Left colon (tissue), 2 donors: ENCODE measurements at places on chromosomes 7 and 10.

DNA sequence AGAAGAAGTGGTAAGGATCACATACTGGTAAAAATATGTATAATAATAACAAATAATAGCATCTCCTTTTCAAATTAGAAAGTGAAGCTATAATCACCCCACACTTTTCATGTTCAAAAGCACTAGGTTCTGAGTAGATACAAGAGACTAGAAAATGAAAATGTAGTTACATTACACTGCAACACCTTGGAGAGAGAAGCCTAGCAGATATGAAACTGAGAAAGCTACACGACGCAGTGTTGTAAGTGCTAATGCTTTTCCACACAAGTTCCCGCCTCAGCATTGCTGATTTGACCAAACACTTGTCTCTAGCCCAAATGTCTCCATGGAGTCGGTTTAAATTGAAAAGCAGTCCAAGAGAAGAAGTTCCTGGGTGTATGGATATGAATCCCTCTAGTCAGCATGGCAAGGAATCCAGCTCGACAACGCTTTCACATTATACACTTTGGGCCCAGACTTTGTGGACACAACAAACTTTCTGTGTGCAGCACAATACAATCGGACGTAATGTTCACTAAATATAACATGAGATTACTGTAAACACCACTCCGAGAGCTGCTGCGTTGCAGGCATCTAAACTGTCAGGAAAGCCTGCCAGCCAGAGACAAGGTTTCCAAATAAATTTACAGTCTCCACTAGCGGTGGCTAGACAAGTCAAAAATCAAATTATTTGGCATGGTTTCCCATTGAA, 1.7 kb downstream of the PDE1C start:
- no peak for DNase-seq

- DNase-seq, result no peak
Measured at GRCh38 chr7:146314962-146315361, 198.4 kb downstream of the CNTNAP2 start.

GRCh38 chr10:3036155-3037021, 31.0 kb upstream of the PFKP start:
- no peak for DNase-seq

DNA sequence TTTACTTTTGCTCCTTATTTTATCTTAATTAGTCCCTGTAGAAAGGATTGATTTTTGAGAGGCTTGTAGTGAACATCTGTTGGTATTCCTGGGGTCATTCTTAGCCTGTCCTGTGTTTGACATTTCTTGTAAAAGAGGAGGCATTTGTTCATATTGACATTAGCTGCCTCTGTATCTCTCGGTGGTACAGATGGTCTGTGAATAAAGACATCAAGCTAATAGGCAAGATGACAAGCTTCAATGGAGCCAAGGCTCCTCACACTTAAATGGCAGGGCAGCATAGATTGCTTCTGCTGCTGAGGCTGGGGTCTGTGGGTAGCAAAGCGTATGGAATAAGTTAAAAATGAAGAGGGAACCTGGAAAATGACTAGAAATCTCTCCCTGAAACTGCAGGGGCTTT, 687.6 kb downstream of the LRMDA start:
- DNase-seq, result no peak

GRCh38 chr7:825386-825785, 6.9 kb upstream of the SUN1 start:
- no peak for DNase-seq

DNA sequence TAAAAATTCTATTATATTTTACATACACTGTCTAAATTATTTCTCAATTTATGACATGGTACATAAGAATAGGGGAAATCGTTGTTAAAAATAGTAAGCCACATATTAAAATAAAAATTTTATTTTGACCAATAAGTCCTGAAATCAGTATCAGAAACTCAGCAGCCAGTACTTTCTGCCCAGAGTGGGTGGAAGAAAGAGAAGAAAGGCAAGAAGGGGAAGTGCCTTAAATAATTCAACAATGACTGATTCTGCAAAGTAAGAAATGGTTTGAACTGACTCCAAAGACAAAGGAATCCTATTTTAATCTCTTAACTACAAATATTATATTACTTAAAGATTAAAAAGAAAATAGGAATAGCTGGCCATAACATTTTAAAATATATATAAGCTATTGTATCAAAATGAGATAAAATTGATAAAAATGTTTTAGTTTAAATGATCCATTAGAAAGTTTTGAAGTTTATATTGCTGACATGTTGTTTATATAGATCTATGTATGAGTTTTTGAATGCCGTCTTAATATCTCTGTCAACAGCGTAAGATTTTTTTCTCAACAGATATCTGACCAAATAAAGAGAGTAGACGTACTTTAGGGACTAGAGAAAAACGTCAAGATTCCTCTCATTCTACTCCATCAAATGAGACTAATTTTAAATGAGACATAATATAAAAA, 30.2 kb upstream of the NRCAM start:
- no peak for DNase-seq

DNA sequence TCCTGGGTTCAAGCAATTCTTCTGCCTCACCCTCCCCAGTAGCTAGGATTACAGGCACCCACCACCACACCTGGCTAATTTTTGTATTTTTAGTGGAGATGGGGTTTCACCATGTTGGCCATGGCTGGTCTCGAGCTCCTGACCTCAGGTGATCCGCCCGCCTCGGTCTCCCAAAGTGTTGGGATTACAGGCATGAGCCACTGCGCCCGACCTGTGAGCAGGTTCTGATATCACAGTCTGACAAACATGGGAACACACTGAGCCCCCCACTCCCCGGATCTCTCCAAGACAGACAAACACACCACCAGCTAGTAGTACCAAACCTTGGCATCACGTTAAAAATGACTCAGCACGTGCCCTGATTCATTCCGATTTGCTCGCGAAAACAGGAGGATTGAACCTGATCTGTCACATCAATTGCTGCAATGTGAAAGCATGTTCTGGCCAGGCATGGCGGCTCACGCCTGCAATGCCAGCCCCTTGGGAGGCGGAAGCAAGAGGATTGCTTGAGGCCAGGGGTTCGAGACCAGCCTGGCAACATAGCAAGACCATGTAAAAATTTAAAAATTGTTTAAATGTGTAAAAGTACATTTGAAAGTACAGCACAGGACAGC, 106.5 kb downstream of the SMURF1 start:
- no peak for DNase-seq

- DNase-seq, result peak; percentile 62
Measured at GRCh38 chr10:73865459-73866442, 8.6 kb downstream of the CAMK2G start.

DNA sequence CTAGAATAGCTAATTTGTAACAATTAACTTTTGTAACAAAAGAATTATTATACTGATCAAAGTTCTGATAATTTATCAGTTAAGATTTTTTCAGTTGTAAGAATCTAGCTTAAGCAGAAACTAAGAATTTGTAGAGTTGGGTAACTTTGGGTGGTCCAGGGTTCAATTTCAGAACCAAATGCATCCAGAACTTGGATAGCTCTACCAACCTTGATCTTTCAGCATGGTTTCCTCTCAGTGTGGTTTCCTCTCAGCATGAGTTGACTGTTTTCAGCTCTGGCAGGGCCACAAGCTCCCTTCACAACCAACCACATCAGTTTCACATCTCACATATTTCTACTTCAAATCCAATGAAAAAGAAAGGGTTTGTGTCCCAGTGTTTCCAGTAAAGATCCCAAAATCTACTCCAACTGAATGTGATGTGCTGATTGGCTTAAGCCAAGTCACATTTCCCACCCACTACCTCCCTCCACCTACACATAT, 3.3 kb upstream of the FAS start:
- no peak for DNase-seq

DNA sequence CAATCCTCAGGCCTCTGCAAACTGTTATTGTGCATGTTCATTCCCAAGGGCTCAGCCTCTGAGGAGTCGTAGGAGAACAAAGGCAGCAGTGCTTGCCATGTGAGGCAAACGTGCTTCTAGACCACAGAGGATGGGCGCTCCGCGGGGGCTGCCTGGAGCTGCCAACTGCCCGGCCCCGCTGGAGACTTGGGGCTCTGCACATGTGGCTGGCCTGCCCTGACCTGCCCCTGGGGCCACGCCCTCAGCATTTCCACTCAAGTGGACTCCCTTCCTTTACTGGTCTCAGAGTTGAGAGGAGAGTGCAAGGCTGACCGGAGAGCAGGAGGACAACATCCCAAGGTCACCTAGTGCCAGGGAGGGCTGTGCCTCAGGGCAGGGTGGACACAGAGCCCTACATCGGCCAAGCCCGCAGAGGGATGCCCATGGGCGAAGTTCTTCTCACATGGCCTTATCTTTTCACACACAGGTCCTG, 222.3 kb upstream of the ZNF32 start:
- no peak for DNase-seq

DNA sequence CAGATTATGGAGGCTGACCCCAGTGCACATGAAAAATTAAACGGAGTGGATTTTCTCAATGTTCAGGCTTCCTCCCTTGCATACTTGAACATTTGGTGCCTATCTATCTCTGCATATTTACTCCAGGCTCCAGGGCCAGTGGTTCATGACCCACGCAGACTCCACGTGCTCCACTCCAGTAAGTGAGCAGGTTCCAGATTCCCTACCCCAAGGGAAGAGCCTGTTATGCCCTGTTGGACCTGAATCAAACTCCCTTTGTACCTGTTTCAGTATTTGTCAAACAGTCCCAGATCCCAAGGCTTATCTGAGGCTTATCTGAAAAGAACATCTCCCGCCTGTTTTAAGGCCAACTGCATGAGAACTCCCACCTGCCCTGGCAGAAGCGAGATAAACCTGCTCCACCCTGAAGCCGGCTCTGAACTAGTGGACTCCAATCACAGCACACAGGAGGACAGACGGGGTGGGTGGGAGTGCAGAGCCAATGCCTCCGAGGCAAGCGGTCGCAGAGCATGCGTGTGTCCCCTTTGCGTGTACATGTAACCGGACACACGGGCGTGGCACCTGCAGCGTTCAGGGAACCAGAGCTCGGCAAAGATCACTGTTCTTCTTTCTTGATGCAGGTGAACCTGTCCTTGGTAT, 2.3 kb upstream of the FUOM start:
- DNase-seq, result no peak

GRCh38 chr7:122100021-122100420, 44.0 kb downstream of the AASS start:
- DNase-seq, result no peak
